ENCODE measurements at places on chromosomes 13 and 19.

DNA sequence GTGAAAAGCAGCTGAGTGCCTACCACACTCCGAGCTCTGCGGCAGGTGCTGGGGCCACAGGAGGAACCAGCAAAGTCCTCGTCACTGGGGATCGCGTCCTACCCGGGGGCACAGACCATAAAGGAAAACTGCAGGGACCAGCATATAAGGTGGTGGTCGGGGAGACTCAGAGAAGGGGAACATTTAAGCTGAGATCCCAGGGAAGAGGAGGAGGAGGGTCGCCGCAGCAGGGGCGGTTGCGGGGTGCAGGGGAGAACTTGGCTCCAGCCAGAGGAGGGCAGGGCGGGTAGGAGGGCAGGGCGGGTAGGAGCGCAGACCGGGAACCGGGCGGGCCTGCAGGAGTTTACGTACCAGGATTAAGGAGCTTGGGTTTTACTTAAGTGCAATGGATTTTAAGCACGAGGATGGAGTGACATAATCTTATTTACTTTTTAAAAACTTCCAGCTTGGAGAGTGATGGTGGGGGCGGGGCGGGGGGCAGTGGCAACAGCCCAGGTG lies 956 bp upstream of the KLK4 start:
- no peak for DNase-seq

- no peak for DNase-seq
These were observed 1.5 kb downstream of the PDS5B start for GRCh38 chr13:32587811-32588170.

DNA sequence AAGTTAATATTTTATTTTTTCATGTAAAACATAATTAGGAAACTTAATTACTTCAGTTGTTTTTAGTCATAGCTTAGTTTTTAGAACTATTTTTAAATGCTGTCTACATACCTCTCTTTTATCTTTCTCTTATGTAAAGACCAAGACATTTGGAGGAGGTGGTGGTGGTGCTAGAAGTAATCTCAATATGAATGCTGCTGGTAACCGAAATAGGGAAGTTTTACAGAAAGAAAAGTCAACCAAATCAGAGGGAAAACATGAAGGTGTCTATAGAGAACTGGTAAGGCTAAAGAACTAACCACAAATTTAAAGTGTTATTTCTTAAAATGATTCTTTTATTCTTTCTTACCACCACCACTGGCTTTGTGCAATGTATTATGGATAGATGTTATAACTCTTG lies 97.3 kb downstream of the TDRD3 start:
- no peak for DNase-seq

GRCh38 chr13:47279920-47280319 lies 383.1 kb upstream of the HTR2A start:
- DNase-seq: no peak

GRCh38 chr13:110811771-110812120 lies 98.2 kb downstream of the ING1 start:
- no peak for DNase-seq

Data from H54 (cell line).